ENCODE measurements at places on chromosomes 13 and 19.

DNA sequence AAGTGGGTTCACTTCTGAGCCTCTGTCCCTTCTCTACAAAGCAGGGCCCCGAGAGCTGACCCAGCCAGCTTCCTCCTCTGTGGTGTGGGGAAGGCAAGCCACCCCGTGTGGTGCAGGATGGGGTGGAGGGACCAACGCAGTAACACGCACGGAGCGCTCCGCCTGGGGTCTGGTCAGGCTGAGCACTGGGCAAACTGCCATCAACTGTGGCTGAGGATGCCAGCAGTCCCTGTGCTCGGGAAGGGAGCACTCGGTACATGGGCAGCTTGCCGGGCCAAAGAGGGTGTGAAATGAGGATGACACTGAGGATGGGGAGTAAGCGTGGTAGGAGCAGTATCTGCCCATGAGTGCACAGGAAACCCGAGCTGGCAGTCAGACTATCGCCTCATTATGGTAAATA lies 7.6 kb upstream of the GMIP start:
- peaks cover 100% of the 10 kb centered on the region for H3K36me3 ChIP-seq
- H3K27me3 ChIP-seq: no peaks in the 10 kb centered on the region
- no peak overlapping the region for H3K27ac ChIP-seq
- H3K4me1 ChIP-seq: no peaks in the 10 kb centered on the region
- H3K4me3 ChIP-seq: no peak overlapping the region

DNA sequence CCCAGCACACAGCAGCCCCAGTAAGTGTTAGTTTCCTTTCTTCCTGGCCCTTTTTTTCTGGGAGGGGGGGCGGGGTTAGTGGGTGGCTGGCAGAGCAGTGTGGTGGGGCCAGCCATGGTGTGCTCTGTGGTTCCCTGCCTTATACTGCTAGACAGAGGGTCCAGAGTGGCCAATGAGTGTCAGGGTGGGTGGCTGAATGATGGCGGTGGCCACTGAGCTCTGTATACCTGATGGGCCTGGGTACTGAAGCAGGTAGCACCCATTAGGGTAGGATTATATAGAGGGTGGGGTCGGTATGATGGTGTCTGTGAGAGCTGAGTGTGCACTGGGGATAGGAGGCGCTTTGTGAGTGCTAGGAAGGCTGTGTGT lies 13.8 kb downstream of the CIC start:
- peaks cover 11% of the 10 kb centered on the region for H3K36me3 ChIP-seq
- H3K4me3 ChIP-seq: peak overlapping the region; percentile 61
- peaks cover 68% of the 10 kb centered on the region for H3K4me1 ChIP-seq
- DNase-seq: no peak
- no peaks in the 10 kb centered on the region for H3K27me3 ChIP-seq
- H3K27ac ChIP-seq: peak overlapping the region; percentile 85

- H3K27me3 ChIP-seq: no peaks in the 10 kb centered on the region
- peaks cover 82% of the 10 kb centered on the region for H3K36me3 ChIP-seq
- H3K27ac ChIP-seq: no peak overlapping the region
Measured at GRCh38 chr19:5134691-5135090, 165.8 kb downstream of the KDM4B start.

DNA sequence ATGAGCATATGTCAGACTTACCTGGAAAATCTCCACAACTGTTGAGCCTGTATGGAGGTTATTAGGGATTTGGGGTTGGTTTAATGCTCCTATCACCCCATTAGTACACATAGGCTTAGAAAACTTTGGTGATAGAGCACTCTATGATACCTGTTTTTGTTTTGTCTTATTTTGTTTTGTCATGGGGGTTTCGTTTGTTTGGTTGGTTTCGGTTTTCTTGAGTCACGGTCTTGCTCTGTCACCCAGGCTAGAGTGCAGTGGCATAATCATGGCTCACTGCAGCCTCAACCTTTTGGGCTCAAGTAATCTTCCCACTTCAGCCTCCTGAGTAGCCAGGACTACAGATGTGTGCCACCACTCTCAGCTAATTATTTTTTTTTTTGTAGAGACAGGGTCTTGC lies 70.0 kb downstream of the MZT1 start:
- no peaks in the 10 kb centered on the region for H3K36me3 ChIP-seq
- DNase-seq: no peak
- H3K27ac ChIP-seq: no peak overlapping the region
- no peaks in the 10 kb centered on the region for H3K27me3 ChIP-seq

- peaks cover 5% of the 10 kb centered on the region for H3K27me3 ChIP-seq
- H3K27ac ChIP-seq: peak overlapping the region; percentile 22
- H3K36me3 ChIP-seq: no peaks in the 10 kb centered on the region
- peak; percentile 75 for DNase-seq
Measured at GRCh38 chr19:40466219-40466984, 399 bp upstream of the SPTBN4 start.

- peak overlapping the region; percentile 68 for H3K4me3 ChIP-seq
- no peaks in the 10 kb centered on the region for H3K36me3 ChIP-seq
- peaks cover 56% of the 10 kb centered on the region for H3K4me1 ChIP-seq
- no peaks in the 10 kb centered on the region for H3K27me3 ChIP-seq
Measured at GRCh38 chr19:14118165-14119051, 846 bp upstream of the PRKACA start.

DNA sequence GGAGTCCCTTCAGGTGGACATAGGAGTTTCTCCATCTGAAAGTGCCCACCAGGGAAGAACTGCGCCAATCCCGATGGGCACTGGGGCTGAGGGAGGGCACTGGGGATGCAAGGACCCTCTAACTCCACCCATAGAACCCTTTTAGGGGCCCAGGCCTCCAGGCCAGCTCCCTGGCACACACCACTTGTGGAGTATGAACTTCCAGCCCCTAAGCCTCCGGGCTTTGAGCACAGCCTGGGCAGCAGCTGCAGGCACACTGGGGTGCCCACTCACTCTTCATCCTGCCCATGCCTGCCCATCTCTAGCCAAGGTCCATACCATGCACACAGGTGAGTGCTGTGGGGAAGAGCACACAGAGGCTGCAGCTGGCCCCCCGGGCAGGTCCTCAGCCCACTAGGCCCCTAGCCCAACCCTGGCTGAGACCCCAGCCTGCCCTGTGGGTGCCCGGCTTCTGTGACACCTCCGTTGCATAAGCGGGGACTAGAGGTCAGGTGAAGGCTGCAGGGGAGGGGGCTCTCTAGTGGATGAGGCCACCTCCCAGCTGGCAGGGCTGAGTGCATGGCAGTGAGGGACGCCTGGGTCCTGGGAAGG lies 14.6 kb upstream of the SLC7A10 start:
- peaks cover 10% of the 10 kb centered on the region for H3K4me1 ChIP-seq
- no peaks in the 10 kb centered on the region for H3K36me3 ChIP-seq
- DNase-seq: peak; percentile 34

DNA sequence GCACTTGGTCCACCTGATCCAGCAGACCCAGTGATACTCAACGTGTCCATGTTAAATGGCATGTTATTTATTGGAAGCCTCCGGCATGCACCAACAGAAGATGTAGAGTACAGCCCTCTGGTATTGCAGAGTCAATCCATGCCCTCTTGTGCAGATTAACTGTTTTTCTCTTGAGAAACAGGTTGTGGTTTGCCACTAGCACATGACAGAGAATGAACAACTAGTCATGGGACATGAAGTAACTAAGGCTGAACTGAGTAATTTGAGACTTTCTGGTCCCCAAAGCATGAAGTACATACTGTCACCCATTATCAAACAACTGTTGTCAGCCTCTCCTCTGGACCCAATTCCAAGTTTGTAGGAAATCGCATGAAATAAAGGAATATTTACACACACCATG lies 3.2 kb downstream of the ZNF562 start:
- H3K36me3 ChIP-seq: no peaks in the 10 kb centered on the region
- H3K27me3 ChIP-seq: no peaks in the 10 kb centered on the region
- no peak overlapping the region for H3K4me3 ChIP-seq
- peaks cover 6% of the 10 kb centered on the region for H3K4me1 ChIP-seq
- no peak overlapping the region for H3K27ac ChIP-seq

- no peak overlapping the region for H3K4me3 ChIP-seq
- no peaks in the 10 kb centered on the region for H3K36me3 ChIP-seq
- H3K27me3 ChIP-seq: peaks cover 4% of the 10 kb centered on the region
Measured at GRCh38 chr19:30172613-30173242, 199.5 kb upstream of the ZNF536 start.

DNA sequence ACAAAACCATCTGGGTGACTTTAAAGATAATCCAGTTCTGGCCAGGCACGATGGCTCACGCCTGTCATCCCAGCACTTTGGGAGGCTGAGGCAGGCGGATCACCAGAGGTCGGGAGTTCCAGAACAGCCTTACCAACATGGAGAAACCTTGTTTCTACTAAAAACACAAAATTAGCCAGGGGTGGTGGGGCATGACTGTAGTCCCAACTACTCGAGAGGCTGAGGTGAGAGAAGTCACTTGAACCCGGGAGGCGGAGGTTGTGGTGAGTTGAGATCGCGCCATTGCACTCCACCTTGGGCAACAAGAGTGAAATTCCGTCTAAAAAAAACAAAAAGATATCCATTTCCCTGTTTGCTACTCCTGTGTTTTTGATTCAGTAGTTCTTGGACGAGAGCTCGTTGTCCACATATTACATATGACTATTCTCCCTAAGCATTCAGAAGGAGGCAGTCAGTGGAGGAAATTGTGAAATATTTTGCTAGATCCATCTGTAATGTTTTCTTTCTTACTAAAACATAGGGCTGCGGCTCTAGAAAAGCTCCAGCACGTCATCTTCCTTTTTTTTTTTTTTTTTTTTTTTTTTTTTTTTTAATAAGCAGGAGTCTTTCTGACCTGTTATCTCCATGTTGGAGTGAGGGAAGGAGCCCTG lies 33.6 kb downstream of the ZNF701 start:
- DNase-seq: no peak
- H3K27me3 ChIP-seq: no peaks in the 10 kb centered on the region
- H3K4me1 ChIP-seq: peaks cover 16% of the 10 kb centered on the region
- no peak overlapping the region for H3K27ac ChIP-seq

DNA sequence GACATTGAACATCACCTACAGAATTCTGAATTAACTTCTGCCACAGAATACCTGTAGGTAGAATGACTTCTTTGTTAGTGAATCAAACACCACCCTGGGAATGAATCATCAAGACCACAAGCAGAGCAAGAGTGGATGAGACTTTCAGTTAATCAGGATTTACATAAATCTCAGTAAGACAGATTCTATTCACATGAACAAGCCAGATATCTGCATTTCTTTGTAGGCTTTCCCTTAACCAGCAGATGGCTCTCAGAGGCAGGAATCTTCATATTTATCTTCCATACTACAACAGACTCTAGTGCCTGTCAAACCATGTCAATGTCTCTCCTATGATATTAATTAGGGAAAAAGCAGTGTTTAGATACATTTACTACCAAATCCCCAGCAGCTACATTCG lies 412.1 kb downstream of the KLF12 start:
- no peak for DNase-seq
- H3K27ac ChIP-seq: no peak overlapping the region
- no peaks in the 10 kb centered on the region for H3K36me3 ChIP-seq
- H3K4me1 ChIP-seq: peaks cover 5% of the 10 kb centered on the region
- no peaks in the 10 kb centered on the region for H3K27me3 ChIP-seq

DNA sequence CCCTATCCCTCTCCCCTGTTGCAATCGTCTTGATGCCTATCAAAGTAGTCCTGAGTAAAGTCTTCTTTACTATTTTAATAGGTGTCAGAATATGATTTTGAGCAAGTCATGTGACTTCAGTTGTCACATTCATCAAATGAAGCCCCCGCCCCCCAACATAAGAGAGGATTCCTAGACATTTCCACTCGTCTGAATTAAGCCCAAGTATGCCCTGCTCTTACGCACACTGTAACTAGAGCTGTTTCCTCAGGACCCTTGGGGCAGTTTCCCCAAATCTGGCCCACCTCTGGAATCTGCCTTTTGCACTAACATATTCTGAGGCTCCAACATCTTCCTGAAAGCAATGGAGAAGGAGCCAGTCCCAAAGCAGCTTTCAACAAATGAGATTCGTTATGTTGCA lies 25.5 kb downstream of the SACS start:
- H3K27ac ChIP-seq: no peak overlapping the region
- H3K4me3 ChIP-seq: no peak overlapping the region
- no peak for DNase-seq
- H3K27me3 ChIP-seq: no peaks in the 10 kb centered on the region
- H3K36me3 ChIP-seq: no peaks in the 10 kb centered on the region

DNA sequence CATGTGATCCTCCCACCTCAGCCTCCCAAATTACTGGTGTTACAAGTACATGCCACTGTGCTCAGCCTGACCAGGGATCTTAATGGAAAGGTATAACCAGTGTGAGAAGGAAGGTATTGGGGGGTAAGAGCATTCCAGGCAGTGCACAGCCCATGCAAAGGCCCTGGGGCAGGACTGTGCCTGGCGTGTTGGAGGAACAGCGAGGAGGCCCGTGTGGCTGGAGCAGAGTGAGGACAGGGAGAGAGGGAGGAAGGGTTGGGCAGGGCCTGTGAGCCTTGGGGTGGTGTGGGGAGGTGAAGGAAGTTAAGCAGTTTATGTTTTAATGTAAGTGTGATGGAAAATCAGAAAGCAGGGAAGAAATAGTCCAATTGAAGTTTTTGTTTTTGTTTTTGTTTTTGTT lies 1.6 kb downstream of the TMIGD2 start:
- H3K27ac ChIP-seq: no peak overlapping the region
- peaks cover 36% of the 10 kb centered on the region for H3K27me3 ChIP-seq
- no peaks in the 10 kb centered on the region for H3K36me3 ChIP-seq
- no peaks in the 10 kb centered on the region for H3K4me1 ChIP-seq
- H3K4me3 ChIP-seq: no peak overlapping the region

Data from lower lobe of right lung (tissue), 2 donors.